ENCODE measurements at places on chromosomes 2 and 18. TPM values are rescaled to one million over a fixed set of nuclear protein-coding genes. Genes with fewer than 3 reads are reported as not detected.

The ADAM23 gene
- total RNA-seq, result 0.32 TPM

The ASTL gene
- total RNA-seq, result 1.9 TPM

The MROH2A gene
- total RNA-seq, result not detected

The AGAP1 gene
- 1.8 TPM for total RNA-seq

The LHCGR gene
- total RNA-seq, result not detected

The SULT1C2 gene
- not detected for total RNA-seq
